CD14-positive monocyte (primary cell): ENCODE measurements at places on chromosomes 5 and 9.

DNA sequence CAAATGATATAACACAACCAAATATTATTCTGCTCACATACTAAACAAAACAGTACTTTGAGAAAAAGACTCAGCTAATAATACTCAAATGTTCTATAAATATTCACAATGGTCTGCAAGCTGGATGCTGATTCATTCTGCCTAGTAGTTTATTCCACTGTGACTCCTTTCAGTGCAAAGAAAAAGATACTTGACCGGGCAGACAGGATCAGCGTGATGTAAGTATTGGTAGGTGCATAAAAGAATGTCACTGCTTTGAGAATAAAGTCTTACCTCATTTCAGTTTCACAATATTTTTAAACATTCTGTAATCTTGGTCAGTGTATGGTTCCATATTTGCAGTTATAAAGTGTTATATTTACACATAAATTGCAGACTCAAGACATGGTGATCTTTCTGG lies 223.0 kb upstream of the NUDT12 start:
- no peak for DNase-seq

DNA sequence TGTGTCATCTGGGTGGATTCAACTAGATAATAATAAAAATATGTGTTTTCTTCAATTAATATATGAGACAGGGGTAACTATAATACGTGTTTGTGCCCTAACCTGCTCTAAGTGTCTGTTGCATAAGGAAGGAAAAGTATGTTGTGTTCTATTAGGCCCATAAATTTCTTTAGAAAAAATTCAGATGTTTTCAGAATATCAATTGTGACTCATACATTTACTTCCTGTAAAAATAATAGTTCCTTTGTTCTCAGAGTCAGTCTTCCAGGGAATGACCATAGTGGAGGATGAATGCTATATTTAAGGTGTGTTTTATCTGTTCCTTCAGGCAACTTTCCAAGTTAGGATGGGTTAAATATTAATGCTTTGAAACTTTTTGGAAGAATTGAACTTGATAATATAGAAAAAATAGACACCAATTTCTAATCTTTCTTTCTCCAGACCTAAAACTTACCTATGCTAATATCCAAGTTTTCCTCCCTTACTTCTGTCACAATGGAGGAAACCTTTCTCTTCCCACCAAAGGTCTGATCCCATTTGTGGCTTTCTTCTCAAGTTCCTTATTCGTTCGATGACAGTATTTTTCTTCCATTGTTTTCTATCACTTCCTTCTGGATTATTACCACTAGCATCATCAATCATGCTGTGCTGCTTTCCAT lies 49.9 kb downstream of the ISL1 start:
- no peak for DNase-seq

DNA sequence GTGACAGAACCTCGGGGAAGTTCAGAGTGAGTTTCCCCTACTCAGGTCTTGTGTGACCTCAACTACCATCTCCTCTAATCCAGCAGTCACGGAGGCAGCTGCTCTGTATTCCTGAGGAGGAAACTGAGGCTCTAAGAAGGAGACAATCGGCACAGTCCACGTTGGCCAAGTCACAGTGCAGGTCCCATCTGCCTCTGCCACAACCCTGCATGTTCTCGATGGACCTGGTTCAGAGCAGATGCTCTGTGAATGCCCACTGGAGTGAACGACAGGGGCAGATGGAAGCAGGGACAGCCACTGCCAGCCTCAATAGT lies 722 bp upstream of the ERGIC1 start:
- DNase-seq = no peak

DNA sequence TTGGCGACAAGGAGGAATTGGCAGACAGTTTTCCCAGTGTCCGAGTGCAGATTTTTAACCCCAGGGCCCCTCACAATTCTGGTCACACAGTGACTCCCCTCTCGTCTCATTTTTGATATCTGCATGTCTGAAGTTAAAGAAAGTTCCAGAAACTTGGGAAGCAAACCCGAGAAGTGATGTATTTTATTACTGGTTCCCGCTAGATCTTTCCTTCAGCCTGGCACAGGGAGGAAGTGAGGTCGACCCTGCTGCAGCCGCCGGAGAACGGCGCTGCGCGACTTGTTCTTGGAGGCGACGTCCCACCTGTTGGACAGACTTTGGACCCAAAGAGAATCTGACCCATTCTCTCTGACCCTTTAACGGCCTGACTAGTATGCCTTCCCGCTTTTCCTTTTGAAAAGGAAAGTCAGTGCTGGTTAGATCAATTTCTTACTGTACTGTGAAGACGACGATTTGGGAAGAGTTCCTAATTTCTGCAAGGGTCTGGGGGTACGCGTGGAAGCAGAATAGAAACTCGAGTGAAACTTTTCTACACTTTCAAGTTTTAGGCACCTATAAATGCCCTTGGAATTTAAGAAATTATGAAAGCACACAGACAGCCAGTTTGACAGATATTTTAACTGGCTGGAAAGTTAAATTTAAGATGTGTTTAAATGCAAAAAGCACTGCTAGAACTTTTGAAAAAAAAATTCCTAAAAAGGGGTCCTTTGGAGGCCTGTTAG lies 744 bp downstream of the OTULIN start:
- peak; percentile 28 for DNase-seq

DNA sequence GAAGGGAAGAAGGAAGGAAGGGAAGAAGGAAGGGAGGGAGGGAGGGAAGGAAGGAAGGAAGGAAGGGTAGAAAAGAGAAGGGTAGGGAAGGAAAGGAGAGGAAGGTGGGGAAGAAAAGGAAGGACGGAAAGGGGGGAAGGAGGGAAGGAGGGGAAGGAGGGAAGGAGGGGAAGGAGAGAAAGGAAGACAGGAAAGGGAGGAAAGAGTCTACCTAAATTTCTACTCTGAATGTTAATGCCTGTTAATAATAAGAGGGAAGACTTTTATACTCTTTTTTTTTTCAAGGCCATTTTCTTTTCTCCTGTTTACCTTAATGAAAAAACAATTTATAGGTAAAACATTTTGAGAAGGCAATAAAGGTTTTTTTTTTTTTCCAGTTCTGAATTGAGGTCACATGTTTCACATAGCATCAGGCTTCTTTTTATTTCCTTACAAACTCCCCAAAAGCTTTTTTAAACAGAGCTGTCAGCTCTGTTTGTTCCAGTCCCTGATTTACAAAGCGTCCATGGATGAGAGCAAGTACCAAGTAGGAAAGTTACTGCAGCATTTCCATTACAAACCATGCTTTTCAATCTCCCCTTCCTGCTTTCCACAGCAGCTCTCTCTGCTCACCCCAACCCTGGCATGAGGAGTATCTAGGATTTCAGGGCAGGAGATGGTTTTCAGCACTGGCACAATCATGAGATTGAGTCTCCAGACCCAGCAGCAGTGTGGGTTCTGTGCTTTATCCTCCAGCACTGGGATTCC lies 173.9 kb downstream of the GNAQ start:
- no peak for DNase-seq

- DNase-seq = no peak
These were observed 24.9 kb downstream of the FRMPD1 start for GRCh38 chr9:37675661-37676060.

DNA sequence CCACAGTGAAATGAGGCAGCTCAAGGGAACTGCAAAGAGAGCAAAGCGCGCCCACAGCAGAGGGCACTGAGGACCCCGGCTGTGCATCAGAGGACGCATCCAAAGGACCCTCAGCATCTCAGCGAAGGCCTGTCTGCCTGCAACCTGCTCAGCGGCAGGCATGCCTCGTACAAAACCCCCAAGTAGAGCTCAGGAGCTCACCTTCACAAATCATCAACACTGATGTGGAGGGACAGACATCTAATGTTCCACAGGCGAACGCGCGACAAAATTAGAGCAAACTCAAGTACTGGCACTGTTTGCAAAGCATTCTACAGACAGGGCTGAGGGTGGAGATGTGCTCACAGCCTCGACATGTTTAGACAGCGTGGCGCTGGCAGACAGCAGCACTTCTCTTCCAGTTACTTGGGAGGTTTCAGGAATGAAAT lies 81.0 kb downstream of the DCP2 start:
- no peak for DNase-seq

DNA sequence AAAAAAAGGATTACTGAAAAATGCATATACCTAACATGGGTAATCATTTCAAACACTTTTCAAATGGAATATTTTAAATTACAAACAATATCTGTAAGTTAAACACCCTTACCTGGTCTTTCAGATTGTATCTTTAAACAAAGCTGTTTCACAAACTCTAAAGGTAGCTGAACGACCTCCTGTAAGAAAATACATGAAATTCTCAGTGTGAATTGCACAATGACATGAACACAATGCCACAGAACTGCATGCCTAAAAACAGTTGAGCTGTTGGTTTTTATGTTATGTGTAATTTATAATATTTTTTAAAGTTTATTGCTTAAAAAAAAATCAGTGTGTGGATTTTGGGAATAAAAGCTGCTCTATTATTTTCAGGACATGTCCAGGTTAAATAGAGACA lies 17.5 kb downstream of the IPPK start:
- no peak for DNase-seq
